D721Med (cell line): ENCODE measurements at places on chromosomes 3 and 15.

GRCh38 chr3:74332165-74332564 is 282.3 kb downstream of the CNTN3 start:
- DNase-seq: no peak

- DNase-seq: no peak
These were observed 10.4 kb downstream of the TEX264 start for GRCh38 chr3:51681453-51681852.

- no peak for DNase-seq
These were observed 263.3 kb downstream of the NEK10 start for GRCh38 chr3:27105904-27106303.

DNA sequence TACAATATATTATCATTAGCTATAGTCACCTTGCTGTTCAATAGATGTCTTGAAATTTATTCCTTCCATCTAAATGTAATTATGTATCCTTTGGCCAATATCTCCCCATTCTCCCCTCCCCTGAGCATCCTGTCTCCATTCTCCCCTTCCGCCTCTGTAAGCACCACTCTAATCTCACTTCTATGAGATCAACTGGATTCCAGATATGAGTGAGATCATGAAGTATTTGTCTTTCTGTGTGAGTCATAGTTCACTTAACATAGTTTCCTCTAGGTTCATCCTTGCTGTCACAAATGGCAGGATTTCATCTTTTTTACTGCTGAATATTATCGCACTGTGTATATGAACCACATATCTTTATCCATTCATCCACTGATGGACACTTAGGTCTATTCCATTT is 148.8 kb upstream of the NDN start:
- DNase-seq: no peak

GRCh38 chr3:180707896-180708295 is 28.6 kb upstream of the CCDC39 start:
- no peak for DNase-seq

- DNase-seq: no peak
These were observed 625.0 kb downstream of the MCTP2 start for GRCh38 chr15:94856267-94856854.

DNA sequence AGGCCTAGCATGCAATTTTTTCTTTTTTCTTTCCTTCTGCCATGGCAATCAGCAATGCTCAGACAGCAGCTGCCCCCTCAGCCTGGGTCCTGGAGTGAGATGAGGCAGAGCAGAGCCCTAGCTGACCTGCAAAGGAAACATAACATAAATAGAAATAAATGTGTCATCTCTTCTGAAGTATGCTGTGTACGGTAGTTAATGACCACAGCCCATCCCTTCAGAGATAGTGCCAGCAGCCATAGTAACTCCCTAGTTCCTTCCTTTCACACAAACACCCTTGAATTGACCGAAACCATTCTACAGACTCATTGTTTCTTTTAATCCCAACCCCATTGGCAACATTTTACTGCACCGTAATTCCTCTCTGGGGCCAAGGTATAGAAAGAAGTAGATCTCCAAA is 8.4 kb upstream of the CD47 start:
- DNase-seq: no peak

DNA sequence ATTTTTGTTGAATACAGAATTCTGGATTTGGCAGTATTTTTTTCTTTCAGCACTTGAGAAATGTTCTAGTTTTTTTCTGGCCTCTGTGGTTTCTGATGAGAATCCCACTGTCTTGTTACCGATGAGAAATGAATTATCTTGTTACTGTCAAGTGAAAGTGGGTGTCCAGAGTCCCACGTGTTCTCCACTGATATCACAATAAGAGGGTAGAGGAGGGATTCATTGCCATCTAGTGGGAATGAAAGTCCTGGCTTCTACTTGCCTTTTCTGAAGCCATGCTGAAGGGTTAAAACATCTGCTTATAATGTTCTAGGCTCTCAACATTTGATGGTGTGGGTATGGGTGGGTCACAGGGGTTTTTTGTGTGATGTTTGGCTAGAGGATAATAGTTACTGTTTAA is 66.1 kb downstream of the SEC22A start:
- DNase-seq: no peak

DNA sequence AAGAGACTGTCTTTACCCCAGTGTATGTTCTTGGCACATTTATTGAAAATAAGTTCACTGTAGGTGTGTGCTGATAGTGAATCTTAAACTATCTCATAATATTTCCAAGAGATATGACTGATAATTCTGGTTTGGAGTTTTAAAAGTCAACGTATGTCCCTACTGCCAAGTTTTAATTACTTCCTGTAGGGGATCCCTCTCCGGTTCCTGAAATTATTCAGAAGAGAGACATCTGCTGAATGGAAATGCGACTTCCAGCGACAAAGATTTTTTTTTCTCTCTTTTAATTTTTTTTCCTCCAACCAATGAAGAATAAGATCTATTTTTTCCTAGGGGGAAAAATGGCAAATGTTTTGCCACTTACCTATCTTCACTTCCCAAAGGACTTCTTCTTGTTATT is 498.9 kb upstream of the TGFBR2 start:
- DNase-seq: no peak

DNA sequence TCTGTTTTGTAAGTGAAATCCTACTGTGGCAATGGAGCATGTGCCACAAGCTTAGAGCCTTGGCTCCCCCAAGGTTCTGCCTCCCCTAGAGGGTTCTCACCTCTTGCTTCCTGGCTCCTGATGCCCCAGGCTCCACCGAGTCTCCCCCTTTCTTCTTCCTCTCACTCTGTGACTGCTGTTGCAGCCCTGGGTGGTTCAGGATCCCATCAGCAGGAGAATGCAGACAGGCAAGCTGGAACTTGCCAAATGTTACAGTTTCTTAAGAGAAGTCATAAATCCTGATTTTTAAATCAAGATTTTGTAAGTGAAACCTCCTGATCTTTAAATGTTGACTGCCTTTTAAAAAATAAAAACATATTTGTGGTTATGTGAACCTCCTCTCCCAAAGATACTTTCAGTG is 133.9 kb downstream of the CCNL1 start:
- no peak for DNase-seq

DNA sequence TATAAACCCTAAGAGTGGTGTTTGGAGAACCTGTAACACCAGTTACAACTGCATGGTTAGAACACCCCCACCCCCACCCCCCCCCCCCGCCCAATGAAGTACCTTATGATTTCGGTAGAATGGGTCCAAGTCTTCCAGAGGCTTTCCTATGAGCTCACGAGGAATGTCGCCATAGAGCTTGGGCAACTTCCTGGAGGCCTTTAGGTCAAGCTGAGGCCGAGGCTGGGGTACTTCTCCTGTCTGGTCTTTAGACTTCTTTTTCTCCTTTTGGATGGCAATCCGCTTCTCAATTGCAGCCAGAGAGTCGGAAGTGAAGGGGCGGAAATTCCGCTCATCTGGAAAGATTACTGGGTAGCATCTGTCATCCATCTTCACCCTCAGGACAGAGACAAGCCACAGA is 101.8 kb downstream of the SCN11A start:
- DNase-seq: no peak

- no peak for DNase-seq
These were observed 118.2 kb downstream of the ECT2 start for GRCh38 chr3:172868582-172869200.

GRCh38 chr3:62567097-62568021 is 194.0 kb upstream of the FEZF2 start:
- no peak for DNase-seq

DNA sequence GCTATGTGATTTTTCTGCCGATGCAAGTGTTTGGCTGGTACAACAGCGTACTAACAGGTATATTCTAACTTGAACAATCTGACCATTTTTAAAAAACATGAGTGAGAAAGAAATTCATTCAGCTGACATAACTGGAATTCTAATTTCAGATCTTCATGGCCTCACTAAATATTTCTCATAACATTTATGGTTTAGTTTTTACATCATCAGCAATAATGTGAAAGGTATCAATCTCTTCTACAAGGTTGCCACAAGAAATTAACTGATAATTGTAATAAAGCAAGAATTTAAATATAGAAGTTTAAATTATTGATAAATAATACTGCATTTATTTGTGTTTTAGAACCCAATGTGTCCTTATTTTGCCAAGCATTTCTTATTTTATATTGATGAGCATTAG is 5.2 kb upstream of the C3orf80 start:
- no peak for DNase-seq

DNA sequence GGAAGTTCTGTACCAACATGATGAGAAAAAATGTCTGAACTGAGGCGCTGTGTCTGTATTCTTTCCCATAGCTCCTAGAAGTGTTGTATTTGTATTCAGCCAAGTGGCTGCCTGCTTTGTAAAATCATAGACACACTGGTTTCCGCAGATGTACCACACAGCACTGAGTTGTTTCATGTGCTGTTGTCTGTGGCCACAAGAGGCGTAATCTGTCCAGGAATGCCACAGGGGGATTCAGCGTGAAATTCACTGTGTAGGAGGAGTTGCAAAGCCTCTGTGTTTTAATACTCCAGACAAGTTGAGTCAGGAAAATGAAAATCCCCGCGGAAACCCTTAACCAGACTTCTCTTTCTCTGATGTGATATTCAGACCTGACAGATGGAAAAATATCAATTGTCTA is 462.2 kb downstream of the NSUN3 start:
- no peak for DNase-seq

DNA sequence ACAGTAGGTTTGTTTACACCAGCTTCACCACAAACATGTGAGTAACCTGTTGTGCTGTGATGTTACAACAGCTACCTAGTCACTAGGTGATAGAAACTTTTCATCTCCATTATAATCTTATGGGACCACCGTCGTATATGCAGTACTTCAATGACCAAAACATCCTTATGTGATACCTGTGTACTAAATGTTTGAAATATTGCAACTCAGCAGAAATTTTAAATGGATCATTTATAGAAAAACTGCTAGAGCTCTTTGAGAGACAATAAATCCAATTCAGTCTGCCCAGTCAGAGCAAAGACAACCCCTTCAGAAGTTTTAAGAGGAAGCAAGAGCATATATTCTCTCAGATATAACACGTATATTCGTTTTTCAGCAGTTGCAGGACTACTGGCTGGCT is 73.4 kb downstream of the THBS1 start:
- no peak for DNase-seq

DNA sequence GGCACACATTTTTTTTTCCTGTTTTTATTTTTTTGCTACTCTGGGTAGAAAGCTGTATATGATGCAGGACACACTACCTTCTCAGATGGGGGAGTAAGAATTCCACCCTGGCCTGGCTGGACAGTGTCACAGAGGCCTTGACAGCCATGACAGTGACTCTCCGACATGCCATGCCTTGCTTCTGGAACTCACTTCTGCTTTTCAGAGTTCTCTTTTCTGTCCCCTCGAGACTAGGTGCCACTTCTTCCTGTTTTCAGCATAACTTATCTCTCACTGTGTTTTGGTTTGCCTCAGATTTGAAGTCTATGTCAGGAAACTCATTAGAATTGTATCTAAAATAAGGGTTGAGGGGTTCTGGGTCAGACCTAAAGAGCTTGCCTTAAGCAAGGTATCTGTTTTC is 69.1 kb upstream of the SEC13 start:
- DNase-seq: no peak

DNA sequence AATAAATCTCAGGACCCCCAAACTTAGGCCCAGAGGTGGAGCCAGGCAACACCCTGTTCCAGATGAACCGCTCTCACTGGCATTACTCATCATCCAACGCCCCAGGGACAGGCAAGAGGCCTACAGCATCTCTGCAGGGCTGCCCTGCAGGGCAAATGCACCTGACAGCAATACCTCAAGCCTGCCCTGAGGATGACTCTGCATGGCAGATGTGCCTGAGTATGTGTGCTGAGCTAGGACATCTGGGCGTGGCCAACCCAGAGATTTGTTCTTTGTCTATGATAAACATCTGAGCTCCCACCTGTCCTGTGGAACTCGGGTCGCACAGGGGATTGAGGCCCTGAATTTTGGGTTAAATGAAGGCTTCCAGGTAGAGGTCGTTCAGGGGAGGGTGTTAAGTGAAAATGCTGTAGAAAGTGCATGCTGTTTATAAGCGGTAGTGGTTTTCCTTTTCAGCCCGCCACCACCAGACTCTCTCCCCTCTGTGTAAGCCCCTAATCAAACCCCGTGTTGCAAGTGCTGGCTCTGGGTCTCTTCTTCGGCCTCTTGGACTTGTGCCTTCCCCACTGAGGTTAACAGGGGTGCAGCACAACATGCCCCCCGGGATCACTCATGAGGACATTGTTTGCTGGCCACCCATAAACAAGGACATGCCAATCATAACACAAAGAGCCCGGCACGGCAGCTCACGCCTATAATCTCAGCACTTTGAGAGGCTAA is 92.3 kb downstream of the ATP10A start:
- DNase-seq: no peak
